GM23248 (cell line): ENCODE measurements at places on chromosomes 13 and 19. TPM values are rescaled to one million over a fixed set of nuclear protein-coding genes. Genes with fewer than 3 reads are reported as not detected.

- no peaks in the 10 kb centered on the region for H3K27me3 ChIP-seq
- H3K27ac ChIP-seq: no peak overlapping the region
- peaks cover 10% of the 10 kb centered on the region; the same call in 1 of the 2 replicates for H3K4me1 ChIP-seq
- no peak overlapping the region for H3K4me3 ChIP-seq
- DNase-seq: no peak
- H3K36me3 ChIP-seq: no peaks in the 10 kb centered on the region
Observed at GRCh38 chr13:47135800-47136503, 239.1 kb upstream of the HTR2A start.

DNA sequence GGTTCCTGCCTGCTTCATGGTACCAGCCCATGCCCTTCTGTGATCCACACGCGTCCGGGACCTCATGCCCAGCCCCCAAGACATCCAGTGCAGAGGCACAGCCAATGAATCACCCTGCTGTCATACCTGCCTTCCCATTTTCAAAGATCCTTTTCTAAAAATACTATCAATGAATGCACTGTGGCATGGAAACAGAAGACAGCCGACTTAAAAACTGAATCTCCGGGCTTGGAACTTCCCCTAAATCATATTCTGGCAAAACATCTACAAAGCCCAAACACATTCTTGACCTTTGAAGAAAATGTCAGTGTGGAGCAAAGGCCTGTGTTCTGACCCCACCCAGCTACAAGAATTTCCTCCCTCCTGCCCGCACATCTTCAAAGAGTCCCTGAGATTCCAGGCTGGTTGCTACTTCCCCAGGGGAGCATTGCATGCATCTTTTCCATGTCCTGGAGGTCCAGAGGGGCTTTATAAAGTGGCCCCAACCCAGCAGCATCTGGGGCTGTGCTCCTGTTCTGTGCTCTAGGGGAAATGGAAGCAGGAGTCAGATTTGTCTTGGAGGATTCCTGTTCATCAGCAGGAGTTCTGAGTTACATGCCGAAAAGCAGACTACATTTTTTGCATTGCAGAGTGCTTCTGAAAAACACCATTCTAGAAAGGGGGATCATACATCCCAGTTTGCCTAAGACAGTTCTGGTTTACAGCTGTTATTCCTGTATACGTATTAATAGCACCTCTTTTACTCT, 135.2 kb downstream of the USP12 start:
- peak; percentile 30 for DNase-seq
- H3K36me3 ChIP-seq: no peaks in the 10 kb centered on the region
- H3K4me1 ChIP-seq: peaks cover 31% of the 10 kb centered on the region
- no peak overlapping the region for H3K4me3 ChIP-seq

GRCh38 chr19:54262066-54262465, 5.0 kb upstream of the LILRB5 start:
- H3K4me3 ChIP-seq: no peak overlapping the region
- no peak for DNase-seq
- peaks cover 11% of the 10 kb centered on the region; the same call in 1 of the 2 replicates for H3K27me3 ChIP-seq
- no peaks in the 10 kb centered on the region for H3K4me1 ChIP-seq
- H3K36me3 ChIP-seq: no peaks in the 10 kb centered on the region

The ATXN8OS gene
- polyA plus RNA-seq: not detected in 2 replicates

The DAPK3 gene
- polyA plus RNA-seq: 47.6 and 51.1 TPM in 2 replicates

The HSD17B14 gene
- polyA plus RNA-seq: 3.7 and 4.4 TPM in 2 replicates

The FPR1 gene
- polyA plus RNA-seq: not detected in 2 replicates

The CEACAM7 gene
- polyA plus RNA-seq: not detected in 2 replicates
